ENCODE measurements at places on chromosomes 3 and 15. TPM values are rescaled to one million over a fixed set of nuclear protein-coding genes. Genes with fewer than 3 reads are reported as not detected.

MRPL46 gene
- total RNA-seq = 64.7 TPM

PAQR9 gene
- 3.0 TPM for total RNA-seq

PDCD10 gene
- total RNA-seq = 54.3 TPM

PRTG gene
- 8.2 TPM for total RNA-seq

MYLK gene
- 15.6 TPM for total RNA-seq

GOLGA6D gene
- total RNA-seq = not detected

CLRN1 gene
- not detected for total RNA-seq

CATSPER2 gene
- total RNA-seq = 0.89 TPM

MRAS gene
- total RNA-seq = 9.3 TPM

FES gene
- total RNA-seq = 1.0 TPM

ANKUB1 gene
- not detected for total RNA-seq

POTEB gene
- total RNA-seq = not detected

COL7A1 gene
- total RNA-seq = 175 TPM

GNB4 gene
- total RNA-seq = 8.7 TPM

NOX5 gene
- total RNA-seq = 0.31 TPM

DPP8 gene
- 29.2 TPM for total RNA-seq

NRROS gene
- total RNA-seq = not detected

LRRN1 gene
- total RNA-seq = not detected

SV2B gene
- total RNA-seq = 0.02 TPM

ZIC1 gene
- not detected for total RNA-seq

SERPINI1 gene
- total RNA-seq = 3.0 TPM

GOLGA6B gene
- not detected for total RNA-seq

Measured in A549 treated with CpdA at 1 μM for 4 hours (cell line).